ENCODE measurements at places on chromosomes 5 and 9.

GRCh38 chr9:5820425-5820824 lies 12.5 kb downstream of the ERMP1 start:
- no peak for DNase-seq

DNA sequence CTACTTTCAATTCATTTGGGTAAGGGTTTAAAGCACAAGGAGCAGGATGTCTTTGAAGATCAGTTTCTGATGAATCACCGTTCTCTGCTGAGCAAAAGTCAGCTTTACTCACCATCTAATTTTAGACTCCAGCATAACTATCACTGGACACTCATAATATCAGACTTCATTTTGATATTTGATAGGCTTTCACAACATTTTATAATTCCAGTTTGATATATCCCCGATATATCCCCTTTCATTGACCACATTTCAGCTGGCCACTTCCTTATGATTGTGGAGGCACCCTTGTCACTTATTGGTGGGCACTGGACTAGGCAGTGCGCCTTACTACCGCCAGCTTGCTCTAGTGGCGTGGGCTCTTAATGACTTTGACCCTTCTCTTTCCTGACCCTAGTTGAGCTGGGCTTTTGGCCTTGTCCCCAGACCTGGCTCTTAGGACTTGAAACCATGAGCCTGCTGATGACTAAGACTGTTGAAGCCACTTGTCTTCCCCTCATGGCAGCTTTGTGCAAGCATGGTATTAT lies 46.8 kb downstream of the CYSTM1 start:
- no peak for DNase-seq

- DNase-seq, result no peak
Observed at GRCh38 chr9:97364769-97365490, 47.0 kb upstream of the TDRD7 start.

- DNase-seq, result no peak
Observed at GRCh38 chr9:16883586-16883985, 13.1 kb upstream of the BNC2 start.

DNA sequence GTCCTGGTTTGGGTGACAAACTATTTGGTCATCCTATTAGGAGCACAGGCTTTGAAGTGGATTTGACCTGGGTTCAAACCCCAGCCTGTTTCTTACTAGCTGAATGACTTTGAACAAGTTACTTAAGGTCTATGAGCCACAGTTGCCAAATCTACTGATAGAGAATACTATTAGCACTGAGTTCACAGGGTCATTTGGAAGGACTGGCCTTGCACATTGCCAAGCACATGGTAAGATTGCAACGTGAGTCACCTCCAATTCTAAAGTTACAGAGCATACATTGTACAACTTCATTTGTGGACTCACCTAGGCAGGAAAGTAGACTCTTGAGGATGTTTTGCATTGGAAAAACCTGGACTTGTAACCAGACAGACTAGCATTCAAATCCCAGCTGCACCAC lies 38.9 kb downstream of the MFAP3 start:
- no peak for DNase-seq

- no peak for DNase-seq
Observed at GRCh38 chr5:57598756-57599155, 116.1 kb upstream of the ACTBL2 start.

DNA sequence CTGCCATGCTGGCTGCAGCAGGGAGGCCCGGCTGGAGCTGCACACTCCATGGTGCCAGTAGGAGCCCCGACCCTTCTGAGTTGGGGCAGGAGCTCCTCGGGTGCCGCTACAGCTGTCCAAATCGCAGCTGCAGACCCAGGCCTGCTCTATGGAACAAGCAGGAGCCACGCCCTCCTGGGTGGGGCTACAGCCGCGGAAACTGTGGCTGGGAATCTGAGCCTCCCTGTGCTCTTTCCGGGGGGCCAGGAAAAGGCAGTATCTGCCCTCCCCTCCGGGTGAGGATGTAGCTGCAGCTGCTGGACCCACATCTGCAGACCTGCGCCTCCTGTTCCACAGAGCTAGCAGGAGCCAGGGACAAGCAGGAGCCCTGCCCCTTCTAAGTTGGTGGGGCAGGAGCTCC lies 278.9 kb upstream of the ACTBL2 start:
- no peak for DNase-seq

DNA sequence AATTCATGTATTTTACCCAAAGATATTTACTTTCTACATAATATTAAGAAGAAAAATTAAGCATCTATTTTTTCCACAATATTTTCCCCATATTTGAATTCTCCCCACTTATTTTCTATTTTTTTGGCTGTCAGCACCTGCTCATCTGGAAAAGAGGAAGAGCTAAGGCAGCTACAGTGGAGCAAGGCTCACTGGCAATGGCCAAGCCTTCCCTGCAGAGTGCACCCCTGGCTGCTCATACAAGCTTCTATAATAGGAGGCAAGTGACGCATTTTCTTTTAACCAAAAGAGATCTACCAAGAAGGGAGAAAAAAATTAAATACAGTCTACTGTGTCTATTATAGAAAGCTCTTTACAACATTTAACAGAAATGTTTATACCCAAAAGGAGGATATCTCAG lies 72.5 kb downstream of the AUH start:
- DNase-seq, result no peak

- DNase-seq, result no peak
Observed at GRCh38 chr9:33468215-33468730, 5.5 kb downstream of the NOL6 start.

- DNase-seq, result no peak
Observed at GRCh38 chr5:78007233-78007632, 231.1 kb upstream of the TBCA start.

GRCh38 chr9:112777914-112778313 lies 27.4 kb downstream of the SNX30 start:
- DNase-seq, result no peak

GRCh38 chr5:147690595-147690994 lies 91.9 kb downstream of the JAKMIP2 start:
- DNase-seq, result no peak

DNA sequence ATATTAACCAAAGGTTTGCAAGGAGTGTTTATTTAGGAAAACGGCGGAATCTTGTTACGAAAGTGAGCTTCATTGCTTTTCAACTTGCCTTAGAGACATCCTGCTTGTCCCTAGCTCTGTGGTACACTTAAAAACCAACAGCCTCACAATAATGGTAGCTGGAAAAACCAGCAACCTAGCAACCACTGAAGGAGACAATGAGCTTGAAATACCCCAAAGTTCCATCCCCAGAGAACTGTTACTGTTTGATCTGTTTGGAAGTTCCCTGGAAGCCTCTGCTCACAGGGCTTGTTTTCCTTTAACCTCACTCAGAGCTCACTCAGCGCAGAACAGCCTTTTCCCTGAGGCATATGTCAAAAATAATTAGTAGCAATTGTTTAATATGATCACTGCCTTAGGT lies 43.2 kb downstream of the SH3TC2 start:
- no peak for DNase-seq

DNA sequence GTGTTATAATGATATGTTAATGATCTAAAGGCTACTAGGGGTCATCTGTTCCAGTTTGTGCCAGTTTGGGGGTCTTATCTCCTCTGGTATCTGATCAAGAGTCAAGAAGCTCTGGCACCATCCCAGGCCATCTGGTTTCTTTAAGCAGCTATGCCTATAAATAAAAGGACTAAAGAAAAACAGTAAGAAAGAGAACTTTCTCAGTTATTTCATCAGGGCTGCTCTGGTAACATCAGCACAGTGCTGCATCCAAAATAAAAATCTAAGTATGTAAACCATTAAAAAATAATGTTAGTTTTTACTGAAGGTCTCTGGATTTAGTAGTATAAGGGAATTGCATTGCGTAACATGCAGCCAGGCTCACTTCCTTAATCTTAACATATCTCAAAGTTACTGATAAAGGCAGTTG lies 185.0 kb downstream of the NR2F1-AS1 start:
- no peak for DNase-seq

DNA sequence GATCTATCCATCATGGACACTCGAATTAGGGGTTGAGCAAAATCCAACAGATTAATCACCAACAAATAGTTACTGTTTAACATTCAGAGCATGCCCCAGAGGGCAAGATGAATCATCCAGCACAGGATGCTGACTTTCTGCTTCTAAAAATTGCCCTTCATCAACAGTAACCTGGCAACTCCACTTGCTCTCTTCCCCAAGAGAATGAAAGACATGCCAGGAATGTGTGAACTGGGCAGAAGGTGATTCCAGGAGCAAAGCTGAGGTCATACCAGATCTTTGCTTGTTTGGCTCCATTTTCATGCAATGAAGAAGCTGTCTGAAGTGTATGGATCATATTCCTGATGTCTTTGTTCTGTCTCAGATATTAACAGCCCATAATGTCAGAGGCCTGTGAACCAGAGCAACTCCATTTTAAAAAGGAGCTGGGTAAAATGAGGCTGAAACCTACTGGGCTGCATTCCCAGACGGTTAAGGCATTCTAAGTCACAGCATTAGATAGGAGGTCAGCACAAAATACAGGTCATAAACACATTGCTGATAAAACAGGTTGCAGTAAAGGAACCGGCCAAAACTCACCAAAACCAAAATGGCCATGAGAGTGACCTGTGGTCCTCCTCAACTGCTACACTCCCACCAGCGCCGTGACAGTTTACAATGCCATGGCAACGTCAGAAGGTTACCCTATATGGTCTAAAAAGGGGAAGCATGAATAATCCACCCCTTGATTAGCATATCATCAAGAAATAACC lies 2.5 kb upstream of the ZNF367 start:
- no peak for DNase-seq

- no peak for DNase-seq
Observed at GRCh38 chr9:16848179-16848578, 22.3 kb downstream of the BNC2 start.

DNA sequence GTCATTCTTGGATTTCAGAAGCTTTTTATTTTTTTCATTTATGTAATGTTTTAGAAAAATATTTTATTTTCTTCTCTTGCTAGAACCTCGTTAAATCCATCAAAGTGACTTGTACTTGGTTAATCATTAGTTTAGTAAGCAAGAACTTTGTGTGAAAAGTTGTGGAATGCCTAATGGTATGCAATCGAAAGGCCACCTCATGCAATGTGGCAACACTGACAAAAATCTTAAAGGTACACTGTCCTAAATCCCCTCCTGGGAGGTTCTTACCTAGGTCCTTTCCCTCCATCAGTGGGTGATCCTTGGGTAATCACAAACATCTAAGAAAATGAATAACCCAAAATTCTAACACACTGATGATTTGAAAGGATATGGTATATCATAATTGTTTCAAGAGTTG lies 304.2 kb downstream of the DNAH5 start:
- no peak for DNase-seq

DNA sequence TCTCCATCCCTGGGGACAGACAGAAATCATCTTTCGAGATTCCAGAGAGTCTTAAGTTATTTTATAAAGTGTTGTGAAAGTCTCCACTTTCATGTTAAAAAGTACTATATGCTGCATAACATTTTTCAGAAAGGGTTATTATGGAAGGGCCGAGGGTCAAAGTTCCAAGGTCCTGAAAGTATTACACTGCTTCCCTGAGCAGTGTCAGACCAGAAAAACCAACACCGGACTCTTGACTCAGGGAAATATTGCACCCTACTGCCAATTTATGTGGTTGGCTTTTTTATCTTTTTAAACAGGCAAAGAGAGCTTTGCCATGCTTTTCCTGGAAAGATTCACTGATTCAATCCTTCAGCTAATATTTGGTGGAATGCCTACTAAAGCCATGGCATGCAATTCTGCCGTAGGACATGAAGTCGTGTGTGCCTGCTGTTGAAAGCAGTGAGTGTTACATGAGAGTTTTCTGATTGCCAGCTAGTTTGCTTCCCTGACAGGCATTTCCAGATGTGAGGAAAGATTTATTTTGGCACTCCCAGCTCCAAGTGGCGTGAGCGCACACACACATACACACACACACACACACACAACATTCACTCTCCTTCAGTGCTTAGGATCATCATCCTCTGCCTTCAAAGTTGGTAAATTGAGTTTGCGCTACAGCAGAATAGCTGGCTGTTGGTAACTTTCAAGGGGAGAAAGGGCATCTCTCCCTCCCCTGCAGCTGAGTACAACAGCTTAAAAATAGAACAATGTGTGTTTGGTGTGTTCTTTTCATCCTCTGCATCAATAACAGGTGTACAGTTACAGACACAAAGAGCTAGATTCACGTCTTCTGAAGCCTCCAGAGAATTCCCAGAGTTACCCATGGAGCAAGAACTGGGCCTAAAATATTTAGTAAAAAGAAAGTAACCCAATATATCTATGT lies 45.6 kb downstream of the SLC1A3 start:
- DNase-seq, result no peak

GRCh38 chr5:42719034-42719433 lies 37.6 kb upstream of the CCDC152 start:
- DNase-seq, result no peak

DNA sequence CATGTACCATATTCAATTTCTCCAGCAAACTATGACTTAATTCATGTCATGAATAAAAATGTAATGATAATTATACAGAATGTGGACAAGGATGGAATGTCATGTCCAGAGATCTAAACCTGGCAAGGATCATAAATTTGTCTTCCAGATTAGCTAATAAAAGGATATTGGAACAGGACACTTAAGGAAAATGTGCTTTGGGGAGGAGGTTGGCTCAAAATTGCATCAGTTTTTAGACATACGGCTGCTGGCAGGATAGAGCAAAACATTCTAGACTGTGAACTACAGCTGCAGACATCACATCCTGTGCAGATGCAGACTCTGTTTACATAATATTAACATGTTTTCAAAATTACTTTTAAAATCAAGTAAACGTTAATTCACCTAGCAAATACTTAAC lies 248.4 kb downstream of the TLR4 start:
- DNase-seq, result no peak

GRCh38 chr9:68609901-68610415 lies 69.3 kb upstream of the TMEM252 start:
- DNase-seq, result no peak

GRCh38 chr5:6659941-6660684 lies 26.9 kb downstream of the SRD5A1 start:
- no peak for DNase-seq

DNA sequence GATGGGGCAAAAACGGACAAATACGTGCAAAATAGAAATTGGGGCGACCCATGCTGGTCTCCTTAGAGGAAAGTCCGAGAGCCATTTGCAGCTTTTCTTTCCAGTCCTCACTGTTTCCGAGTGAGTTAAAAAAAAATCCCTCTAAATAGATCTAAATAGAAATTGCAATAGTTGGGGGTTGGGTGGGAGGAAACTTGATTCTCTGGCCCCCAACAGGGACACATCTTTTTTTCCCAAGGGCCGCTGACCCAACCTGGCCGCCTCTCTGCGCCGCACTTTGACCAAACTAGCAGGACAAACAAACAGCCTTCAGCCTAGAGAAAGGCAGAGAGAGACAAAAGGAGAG lies 2.8 kb upstream of the NKX2-5 start:
- DNase-seq, result no peak

DNA sequence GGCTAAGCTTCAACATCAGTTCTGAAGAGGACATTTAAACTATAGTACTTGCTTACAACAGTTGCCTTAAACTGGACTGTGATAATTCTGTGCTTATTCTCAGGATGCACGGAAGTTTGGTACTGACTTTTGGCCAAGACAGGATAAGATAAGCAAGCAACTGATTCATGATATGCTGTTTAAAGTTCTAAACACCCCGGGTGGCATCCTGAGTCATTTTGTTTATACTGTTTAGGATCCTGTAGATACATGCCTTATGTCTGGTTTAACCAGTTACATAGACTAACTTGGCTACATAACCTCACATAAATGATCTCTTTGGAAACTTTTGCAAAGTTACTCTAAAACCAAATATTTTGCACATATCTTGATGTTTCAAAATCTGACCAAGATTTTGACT lies 95.9 kb downstream of the CDH9 start:
- DNase-seq, result no peak
